ENCODE measurements at places on chromosomes 6 and 20.

DNA sequence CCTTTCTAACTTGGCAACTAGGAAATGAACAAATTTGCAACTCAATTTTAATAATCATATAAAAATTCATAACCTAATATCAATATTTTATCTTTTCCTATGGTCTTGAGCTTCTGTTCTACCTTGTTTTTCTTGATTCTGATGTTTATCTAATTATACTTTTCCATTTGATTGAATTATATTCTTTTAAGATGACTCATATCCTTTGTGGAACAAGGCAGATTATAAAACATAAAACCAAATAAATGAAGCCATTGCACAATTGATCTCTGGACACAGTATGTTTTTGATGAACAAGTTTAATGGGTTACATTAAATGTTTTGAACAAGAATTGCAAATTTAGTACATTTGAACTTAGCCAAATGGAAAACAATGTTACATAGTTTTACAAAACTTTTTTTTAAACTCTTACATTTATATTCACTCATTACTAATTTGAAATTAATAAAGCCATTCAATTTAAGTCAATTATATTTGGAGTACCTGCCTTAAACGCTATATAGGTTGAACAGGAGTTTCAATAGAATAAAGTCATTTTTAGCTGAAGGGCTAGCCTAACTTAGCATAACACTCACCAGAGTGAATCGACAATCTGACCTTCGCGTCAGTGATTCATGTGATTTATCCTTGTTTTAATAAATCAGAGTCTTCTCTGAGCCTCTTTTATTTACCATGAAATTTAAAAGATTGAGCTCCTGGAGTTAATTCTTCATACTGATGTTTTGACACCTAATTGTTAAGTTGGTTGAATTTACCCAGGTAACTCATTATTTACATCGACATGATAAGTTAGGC is 3.8 kb downstream of the NCOA7 start:
- no peak for DNase-seq

GRCh38 chr20:32368925-32369324 is 10.8 kb downstream of the ASXL1 start:
- DNase-seq = no peak

- no peak for DNase-seq
These were observed 612.3 kb upstream of the BTBD3 start for GRCh38 chr20:11305406-11305805.

DNA sequence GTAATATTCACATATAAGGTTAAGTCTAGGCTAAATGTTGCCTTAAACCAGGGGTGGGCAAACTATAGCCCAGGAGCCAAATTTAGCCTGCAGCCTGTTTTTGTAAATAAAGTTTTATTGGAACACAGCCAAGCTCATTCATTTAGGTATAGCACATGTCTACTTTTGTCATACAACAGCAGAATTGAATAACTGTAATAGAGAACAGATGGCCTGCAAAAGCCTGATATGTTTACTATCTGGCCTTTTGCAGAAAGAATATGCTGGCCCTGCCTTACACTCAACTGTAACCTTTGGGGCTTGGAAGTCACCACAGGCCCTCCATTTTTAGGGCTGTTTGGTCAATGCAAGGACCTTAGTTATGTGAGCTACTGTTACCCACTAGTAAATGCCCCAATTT is 17.7 kb upstream of the BCLAF1 start:
- no peak for DNase-seq

GRCh38 chr6:45428727-45429126 is 51.0 kb upstream of the SUPT3H start:
- no peak for DNase-seq

GRCh38 chr6:138571181-138571580 is 71.9 kb upstream of the NHSL1 start:
- DNase-seq = no peak

DNA sequence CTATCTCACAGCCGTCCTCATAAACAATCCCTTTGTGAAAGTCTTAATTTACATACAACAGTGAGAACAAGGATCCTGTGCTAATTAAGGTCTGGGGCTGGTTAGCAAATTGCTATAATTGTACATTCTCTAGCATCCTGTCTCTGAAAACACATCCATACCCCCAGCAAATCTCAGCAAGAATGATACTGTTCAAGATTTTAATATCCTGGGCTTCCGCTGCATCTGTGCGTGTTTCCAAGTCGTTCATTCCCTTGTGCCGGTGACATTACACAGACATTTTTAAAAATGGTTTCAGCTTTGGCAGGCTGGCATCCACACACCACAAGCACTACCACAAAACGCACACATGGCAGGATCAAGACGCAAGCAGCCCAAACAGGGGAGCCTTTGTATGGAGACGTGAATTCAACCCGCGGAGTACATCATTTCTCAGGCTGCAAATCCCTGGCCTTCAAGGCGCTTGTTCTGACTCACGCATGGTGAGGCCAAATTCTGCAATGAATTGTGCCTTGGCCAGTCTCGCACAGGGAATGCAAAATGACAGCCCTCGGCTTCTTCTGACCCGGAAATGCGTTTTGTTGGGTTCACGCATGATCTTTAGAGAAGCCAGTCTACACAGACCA is 20.3 kb downstream of the ZMYND8 start:
- no peak for DNase-seq

- DNase-seq = no peak
These were observed 398.7 kb downstream of the PHF3 start for GRCh38 chr6:64034291-64034690.

DNA sequence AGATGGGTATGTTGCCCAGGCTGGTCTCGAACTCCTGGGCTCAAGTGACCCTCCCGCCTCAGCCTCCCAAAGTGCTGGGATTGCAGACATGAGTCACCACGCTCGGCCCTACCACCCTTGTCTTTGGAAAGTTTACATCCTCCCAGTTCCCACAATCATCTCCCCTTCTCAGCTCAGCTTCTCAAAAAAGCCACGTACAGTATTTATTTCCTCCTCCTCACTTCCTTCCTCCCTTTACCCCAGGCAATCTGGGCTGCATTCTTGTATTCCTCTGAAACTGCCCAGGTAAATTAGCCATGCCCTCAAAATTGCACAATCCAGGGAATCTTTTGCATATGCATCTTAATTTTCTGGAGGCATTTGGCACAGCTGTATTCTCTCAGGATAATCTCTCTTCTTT is 7.4 kb upstream of the SLC23A2 start:
- DNase-seq = no peak

DNA sequence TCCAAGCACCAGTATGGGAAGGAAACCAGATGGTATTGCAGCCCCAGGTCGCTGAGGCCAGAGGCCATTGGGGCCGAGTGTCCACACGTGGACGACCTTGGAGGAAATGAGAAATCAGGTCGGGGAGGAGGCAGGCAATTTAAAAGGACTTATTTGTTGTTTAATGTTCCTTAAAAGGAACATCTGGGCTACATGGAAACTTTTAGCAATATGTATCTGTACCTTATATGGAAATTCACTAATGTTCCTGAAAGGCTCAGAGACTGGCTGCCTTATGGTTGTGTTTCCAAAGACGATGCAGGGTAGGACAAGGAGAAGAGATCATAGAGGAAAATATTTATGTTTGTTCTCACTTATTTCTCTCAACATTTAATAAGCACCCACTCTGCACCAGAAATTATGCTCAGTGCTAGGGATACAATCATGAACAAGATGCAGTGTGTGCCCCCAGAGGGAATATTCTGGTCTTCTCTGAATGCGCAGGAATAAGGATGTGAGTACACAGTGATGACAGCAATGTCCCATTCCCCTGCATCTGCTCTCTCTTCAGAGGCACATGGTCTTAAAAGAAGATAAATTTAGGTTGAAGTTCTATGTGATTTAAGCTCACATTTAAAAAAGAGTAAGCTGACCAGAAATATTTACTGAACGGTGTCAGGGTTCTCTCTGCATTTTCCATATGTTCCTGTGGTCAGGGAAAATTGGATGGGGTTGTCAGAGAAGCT is 3.4 kb downstream of the BNIP5 start:
- no peak for DNase-seq

GRCh38 chr20:44709380-44709779 is 5.8 kb upstream of the CCN5 start:
- DNase-seq = no peak

DNA sequence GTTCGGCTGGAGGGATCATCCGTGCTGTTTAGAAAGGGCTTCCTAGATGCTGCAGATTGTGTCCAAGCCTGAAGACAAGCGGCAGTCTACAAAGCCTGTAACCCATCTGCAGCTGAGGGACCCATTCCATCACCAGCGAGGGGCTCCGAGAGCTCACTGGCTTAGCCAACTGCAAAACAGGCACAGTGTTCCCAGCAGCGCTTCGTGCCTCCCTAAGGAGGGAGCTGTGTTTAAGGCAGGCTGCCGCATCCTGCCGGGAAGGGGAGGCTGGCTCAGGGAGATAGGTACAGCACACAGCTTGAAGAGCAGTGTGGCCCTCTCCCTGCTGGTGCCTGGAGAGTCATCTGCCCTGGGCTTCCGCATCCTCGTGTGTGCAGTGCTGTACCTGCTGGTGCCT is 32.4 kb downstream of the DUSP22 start:
- no peak for DNase-seq

GRCh38 chr20:60272790-60273189 is 314.6 kb downstream of the CDH26 start:
- DNase-seq = no peak

DNA sequence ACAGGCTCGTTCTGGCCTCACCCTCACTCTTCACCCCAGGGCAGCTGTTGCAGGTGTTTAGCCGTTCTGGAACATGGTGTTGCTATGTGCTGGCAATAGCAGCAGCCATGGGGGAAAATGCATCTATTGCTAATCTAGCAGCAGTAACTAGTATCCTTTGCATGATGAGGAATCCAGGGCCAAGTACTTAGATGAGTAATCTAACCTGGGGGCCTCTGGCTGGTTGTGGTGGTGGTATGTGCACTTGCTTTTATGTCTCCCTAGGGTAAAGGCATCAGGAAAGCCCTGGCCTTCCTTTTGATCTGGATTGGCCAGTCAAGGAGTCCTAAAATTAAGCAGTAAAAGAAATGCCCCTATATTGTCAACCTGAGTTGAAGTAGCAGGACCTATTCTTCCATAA is 594.5 kb upstream of the MAP3K7 start:
- no peak for DNase-seq

GRCh38 chr20:62168061-62168460 is 14.8 kb upstream of the MTG2 start:
- no peak for DNase-seq

GRCh38 chr6:164144316-164144715 is 729.8 kb downstream of the QKI start:
- DNase-seq = no peak

DNA sequence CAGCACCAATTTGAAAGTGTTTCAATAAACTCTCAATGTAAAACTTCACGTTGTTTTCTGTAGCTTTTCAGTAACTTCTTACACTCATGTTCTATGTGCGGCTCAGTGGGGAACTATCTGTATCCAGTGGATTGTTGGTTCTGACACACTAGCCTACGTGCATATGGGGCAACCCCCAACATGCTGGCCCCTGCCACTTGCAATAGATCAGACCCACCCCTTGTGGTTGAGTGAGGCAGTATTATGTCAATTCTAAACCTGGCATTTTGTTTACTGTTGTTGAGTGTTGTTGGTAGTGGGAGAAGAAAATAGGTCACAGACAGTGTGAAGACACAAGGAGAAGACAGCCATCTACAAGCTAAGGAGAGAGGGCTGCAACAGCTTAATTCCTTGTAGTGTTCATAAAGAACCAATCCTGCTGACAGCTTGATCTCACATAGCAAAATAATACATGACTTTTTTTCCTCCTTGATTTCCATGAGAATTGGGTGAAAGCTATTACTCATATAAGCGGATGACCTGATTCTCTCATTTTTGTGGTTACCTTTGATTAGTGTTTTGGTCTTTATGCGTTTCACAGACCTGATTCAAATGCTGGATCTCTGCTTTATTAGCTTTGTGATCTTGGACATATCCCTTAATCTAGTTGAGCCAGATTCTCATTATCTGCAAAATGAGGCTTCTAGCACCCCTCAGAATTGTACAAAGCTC is 320.4 kb downstream of the LAMA2 start:
- no peak for DNase-seq

- no peak for DNase-seq
These were observed 35.1 kb downstream of the RGS17 start for GRCh38 chr6:153096031-153096430.

GRCh38 chr6:87483929-87484328 is 11.2 kb downstream of the SLC35A1 start:
- no peak for DNase-seq

DNA sequence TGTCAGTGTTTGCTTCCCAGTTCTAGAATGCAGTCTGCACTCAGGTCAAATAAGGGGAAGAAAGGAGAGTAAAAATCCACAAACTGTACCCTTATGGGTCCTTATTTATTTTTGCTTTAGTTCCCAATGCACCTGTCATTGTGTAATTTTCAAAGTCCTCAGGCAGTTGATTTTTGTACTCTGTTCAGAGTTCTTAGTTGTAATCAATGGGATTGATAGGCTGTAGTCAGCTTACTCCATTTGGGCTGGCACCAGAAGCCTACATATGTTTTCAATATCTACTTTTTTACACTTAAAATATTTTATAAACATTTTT is 18.6 kb downstream of the AIG1 start:
- no peak for DNase-seq

DNA sequence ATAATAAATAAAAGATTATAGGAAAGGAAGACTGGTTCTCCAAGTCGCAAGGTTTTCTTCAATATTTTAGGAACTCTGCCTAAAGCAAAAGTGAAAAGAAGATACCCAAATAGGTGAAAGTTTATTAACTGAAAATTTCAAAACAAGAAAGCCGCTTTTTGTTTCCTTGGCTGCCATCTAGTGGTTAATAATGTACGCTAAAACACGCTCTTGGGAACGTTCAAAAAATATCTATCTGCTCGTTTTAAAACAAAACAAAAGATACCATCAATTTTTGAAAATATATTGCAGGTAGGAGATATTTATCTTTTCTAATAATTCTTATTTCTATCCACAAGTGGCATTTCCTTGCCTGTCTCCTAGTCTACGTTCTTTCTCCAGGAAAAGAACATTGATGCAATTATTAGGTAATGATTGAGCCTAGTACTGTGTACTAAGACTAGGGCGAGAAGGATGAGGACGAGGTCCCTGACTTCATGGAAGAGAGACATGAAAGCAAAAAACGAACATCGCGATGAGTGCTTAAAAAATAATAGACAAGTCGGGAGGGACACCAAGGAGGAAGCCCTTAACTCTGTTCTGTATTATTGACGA is 97.2 kb downstream of the SPTLC3 start:
- DNase-seq = no peak

- DNase-seq = no peak
These were observed 380.0 kb downstream of the LMBRD1 start for GRCh38 chr6:69416776-69417175.

DNA sequence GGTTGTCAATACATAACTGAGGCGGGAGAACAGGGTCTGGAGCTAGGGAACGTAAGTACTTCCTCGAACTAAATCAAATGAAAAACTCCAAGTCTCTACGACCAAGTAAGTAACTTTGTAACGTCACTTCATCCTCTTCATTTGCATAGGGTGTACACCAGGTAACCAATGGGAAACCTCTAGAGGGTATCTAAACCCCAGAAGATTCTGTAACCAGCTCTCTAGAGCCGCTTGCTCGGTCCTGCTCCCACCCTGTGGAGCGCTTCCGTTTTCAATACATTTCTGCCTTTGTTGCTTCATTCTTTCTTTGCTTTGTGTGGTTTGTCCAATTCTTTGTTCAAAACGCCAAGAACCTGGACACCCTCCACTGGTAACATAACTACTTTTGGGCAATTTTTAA is 133.5 kb upstream of the TMEM170B start:
- DNase-seq = no peak
